ENCODE measurements at places on chromosomes 16 and 17. TPM values are rescaled to one million over a fixed set of nuclear protein-coding genes. Genes with fewer than 3 reads are reported as not detected.

DNA sequence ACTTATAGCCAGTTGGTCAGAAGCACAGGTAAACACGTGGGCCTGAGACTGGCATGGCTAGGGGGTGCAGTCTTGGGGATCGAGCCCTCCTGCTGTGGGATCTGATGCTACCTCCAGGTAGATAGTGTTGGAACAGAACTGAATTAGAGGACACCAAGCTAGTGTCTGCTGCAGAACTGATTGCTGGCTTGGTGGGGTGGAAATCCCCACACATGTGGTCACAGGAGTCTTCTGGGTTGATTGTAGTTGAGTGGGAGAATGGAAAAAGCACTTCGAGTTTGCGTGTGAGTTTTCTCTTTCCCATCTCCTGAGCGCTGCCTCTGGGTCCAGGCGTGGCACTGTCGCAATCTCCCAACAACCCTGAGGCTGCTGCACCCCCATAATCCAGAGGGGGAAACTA is 8.0 kb upstream of the SPATA32 start:
- no peak for DNase-seq

DNA sequence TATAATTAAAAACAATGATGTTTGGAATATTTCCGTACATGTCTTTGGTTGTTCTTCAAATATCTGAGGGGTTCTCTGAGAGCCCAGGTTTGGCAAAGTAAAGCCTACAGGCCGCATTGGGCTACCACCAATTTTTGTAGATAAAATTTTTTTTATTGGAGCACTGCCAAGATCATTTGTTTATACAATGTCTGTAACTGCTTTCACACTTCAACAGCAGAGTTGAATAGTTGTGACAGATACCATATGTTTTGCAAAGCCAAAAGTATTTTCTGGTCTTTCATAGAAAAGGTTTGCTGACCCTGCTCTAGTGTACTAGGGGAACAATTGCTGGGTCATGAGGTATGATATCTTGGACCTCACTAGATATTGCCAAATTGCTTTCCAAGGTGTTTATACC is 10.5 kb downstream of the PPM1D start:
- DNase-seq = no peak

DNA sequence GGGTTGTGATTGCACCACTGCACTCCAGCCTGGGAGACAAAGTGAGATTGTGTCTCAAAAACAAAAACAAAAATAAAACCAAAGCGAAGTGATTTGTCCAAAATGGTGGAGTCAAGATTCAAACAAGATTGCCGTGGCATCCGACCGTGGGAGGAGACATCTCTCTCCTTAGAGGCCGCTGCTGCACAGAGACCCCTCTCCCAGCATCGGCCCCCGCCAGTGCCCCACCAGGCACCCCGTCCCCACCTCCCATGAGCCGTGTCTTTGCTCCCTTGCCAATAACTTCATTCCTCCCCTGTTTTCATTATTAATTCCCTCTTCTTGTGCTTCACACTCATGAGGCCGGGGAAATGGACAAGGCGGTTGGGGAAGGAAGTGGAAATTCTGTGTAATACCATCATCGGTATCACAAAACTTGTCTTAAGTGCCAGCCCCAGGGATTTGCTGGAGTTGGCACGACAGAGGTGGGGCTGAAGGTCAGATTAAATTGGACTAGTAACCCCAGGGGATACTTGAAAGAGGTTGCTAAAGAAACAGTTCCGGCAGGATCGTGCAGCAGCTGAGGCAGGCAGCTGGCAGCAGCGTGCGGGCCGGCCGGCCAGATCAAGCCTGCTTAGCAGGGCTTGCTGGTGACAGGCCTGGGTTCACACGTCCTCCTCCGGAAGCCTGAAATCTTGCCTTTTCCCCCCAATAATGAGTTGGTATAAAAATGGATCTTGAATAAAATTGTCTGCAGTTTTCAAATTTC is 66.8 kb downstream of the RTN4RL1 start:
- DNase-seq = peak; percentile 44

GRCh38 chr16:19177111-19177739 is 9.2 kb downstream of the SYT17 start:
- peak; percentile 35 for DNase-seq

GRCh38 chr16:79209308-79209707 is 391.2 kb downstream of the MAF start:
- DNase-seq = no peak

DNA sequence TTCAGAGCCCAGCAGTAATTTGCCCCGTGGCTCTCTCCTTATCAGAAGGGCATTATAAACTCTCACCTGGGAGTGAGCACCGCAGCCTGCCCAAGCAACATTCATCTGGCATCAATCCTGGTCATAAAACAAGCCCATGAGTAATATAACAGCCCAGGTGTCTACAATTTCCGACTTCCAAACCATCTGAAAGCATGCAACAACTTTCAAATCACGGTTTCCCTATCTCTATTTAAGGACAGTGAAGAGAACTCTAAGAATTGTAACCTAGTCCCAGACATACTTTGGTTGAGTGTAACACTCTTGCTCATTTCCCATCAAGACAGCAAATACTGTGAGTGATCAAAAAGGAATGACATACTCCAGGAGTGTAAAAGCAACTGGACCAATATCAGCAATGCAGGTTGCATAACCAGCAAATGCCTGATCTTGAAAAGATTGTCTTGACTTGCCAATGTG is 487.4 kb upstream of the SOX9 start:
- no peak for DNase-seq

CDH1 gene
- 38.6 TPM for total RNA-seq

OTOP3 gene
- not detected for total RNA-seq

Measured in H7 (cell line).